ENCODE measurements at places on chromosomes 1 and 21. TPM values are rescaled to one million over a fixed set of nuclear protein-coding genes. Genes with fewer than 3 reads are reported as not detected.

DNA sequence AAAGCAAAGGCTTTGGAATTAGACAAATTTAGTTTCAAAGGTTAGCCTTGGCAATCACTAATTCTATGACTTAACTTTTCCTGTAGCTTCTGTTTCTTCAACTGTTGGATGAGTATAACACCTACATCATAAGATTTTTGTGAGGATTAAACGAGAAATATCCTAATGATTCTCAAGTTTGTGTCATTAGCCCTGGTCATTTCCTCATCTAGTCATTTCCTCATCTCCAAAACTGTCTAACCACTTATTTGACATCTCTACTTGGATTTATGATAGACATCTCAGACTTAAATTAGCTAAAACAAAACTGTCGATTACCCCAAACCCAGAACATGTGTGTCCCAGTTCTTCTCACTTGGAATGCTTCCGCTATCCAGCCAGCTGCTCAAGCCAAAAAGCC, 80.2 kb upstream of the CHODL start:
- DNase-seq: no peak

GRCh38 chr1:90716243-90716551, 905 bp downstream of the BARHL2 start:
- DNase-seq: no peak

GRCh38 chr1:89043940-89044339, 21.1 kb downstream of the GBP1 start:
- no peak for DNase-seq

Gene CDKN2C
- total RNA-seq: 30.2 TPM

Gene MYOC
- total RNA-seq: 100 TPM
